ENCODE measurements at places on chromosomes 5 and 9.
A peak's percentile ranks its signal among the peaks of the same experiment; 100 is the strongest.

- no peak for DNase-seq
These were observed 37.3 kb downstream of the PBX3 start for GRCh38 chr9:125784286-125785049.

DNA sequence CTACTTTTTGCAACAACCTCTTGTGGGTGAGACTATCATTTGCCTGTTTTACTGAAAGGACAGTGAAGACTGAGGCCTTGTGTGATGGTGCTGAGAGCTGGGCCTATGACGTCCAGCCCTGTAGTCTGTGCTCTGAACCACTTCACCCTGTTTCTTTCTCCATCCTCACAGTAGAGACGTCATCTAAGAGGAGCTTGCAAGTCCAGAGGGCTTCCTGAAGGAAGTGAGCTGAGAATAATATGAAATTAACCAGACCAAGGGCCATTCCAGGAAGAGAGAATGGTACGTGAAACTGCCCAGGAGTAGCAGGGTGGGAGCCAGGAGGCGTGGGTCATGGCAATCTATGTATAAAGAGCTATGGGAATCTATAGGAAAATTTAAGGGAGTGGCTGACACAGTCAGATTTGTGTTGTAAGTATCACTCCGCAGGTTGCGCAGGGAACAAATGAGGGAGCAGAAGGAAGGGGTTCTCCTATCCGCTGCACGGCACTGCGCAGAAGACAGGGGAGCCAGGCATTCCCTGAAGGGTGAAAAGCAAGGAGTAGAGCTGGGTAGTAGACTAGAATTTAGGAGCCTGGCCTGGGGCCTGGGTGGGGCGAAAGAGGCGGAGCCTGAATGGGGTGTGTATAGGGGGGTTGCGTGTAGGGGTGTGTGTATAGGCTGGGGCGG is 596 bp upstream of the FGFR4 start:
- no peak for DNase-seq

DNA sequence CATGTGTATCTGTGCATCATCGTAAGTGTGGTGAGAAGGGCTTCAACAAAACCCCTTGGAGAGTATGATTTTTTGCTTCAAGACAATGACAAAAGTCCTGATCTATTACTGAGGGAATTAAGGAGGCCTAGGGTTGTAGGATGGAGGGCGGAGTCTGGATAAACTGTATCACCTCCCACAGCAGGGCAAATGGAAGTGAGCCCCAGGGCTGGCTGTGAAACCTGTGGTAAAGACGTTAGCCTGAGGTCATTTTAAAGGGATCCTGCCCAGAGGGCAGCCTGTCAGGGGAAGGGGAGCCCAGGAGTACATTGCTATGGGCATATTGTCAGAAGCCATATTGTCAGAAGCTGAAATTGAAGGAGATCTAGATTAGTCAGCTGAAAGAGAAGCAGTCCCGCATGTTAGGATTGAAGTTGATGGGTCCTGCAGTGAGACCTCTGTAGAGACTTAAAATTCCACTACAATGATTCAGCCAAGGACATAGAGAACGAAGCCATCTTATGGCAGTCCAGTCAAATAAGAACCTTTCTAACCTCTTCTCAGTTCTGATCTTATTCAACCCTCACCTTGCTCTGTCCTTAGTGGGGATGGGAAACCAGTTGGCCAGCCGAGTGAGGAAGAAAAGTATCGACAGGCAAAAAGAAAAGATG is 26.9 kb downstream of the ADGRV1 start:
- no peak for DNase-seq

GRCh38 chr9:22158927-22159346 is 149.8 kb upstream of the CDKN2B start:
- DNase-seq, result no peak

GRCh38 chr5:55308254-55308836 is 556 bp downstream of the MTREX start:
- DNase-seq, result peak; percentile 33

DNA sequence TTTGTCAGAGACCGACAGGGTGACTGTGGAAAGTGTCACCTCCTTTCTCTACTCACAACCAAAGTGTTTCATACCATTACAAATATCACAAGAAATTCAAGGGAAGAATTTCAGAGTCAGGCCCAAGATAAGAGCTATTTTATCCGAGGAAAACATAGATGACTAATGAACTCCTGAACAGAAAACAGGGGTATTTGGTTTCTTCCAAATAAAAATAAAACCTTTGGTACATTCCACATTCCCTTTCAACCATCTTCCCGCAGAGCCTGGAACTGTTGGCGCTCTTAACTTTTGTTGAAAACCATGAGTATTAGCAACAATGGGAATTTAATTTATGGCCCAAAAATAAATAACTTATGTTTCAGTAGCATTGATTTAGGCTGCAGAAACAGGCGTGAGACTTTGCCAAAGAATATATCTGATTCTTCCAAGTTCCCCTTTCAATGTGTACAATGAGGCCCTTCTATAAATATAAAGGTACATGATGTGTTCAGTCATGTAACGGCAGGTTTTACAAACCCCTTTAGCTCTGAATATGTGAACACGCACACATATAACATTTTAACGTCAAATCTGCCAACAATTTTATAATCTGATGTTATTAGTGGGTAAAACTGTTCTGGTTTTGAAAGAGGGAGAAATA is 69.5 kb downstream of the RETREG1 start:
- no peak for DNase-seq

DNA sequence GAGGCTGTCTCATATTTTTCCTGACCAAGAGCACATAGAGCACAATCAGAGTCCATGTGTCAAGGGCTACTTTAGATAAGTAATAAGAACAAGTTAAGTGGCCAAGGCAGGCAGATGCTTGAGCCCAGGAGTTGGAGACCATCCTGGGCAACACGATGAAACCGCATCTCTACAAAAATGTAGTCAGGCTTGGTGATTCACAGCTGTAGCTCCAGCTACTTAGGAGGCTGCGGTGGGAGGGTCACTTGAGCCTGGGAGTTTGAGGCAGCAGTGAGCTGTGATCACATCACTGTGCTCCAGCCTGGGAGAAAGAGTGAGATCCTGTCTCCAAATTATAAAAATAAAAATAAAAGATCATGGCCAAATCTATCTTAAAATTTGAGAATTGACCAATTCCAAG is 767.9 kb upstream of the CTNND2 start:
- no peak for DNase-seq

DNA sequence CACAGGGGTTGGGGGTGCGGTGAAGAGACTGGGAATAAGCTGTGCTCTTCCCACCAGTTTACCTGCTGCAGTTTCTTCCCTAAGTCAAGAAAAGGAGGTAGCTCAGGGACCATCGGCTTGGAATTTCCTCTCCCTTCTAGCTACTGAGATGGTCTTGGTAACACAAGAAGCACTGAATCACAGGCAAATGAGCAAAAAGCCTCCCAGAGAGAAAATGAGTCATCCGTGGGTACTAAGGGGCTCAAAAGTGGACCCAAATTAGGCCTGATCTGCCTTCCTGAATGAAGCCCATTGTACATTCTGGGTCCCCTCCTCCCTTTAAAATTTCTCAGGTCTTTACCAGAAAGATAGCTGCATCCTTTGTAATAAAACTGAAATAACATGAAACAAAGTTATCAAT is 49.9 kb downstream of the PTPN3 start:
- no peak for DNase-seq

DNA sequence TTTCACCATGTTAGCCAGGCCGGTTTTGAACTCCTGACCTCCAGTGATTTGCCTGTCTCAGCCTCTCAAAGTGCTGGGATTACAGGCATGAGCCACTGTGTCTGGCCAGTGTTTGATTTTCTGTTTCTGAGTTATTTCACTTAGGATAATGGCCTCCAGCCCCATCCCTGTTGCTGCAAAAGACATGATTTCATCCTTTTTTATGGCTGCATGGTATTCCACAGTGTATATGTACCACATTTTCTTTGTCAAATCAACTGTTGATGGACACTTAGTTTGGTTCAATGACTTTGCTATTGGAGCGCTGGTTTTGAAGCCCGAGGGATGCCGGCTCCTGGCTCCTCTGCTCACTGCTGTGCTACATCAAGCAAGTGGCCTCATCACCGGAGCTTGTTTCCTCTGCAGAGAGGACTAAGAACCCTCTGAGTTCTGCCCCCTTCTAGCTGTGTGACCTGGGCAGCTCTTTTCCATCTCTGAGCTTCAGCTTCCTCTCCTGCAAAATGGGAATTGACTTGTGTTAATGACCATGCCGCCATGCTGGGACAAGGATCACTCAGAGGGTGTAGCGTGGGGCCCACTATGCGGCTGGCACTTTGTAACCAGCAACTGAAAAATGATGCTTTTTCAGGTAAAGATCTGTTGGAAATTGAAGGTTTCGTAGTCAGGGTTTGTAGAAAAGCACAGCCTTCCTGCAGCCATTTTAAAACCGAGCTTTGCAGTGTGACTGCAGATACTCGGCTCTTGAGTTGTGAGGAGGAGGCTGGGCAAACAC is 4.6 kb upstream of the NEURL1B start:
- no peak for DNase-seq

- no peak for DNase-seq
These were observed 144.1 kb downstream of the CCDC171 start for GRCh38 chr9:15696979-15697378.

DNA sequence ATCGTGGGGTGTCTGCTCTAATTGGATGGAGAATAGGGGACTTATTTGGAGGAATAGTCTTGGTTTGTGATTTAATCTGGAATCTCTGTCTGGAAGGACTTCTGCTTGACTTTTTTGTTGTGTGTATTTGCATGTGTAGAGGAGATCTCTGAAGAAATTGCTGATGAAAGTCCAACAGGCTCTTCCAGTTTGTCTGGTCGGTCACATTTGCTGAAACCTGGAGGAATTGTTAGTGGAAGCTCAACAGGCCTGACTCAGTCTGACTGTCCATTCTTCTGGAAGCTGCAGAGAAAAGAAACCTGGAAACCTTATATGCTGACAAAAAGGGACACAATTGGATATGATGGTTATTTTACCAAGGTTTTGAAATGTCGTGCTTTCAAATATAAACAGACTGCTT is 33.4 kb upstream of the TENT2 start:
- DNase-seq, result no peak

DNA sequence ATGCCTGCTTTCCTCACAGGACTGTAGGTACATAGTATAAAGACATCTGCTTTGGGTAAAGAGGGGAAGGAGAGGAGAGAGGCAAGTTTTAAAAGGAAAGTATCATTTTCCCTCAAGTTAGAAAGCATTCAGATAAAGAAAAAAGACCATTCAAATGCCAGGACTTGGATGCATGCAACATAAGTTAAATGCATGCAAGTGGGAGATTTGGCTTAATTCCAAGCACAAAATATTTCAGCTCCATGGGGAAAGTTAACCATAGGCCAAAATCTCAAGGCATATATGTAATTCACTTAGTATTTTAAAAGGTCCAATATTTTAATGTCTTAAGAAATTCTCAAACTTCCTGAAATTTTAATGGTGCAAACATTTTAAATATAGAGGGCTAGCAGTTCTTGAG is 36.4 kb downstream of the POU5F2 start:
- no peak for DNase-seq

DNA sequence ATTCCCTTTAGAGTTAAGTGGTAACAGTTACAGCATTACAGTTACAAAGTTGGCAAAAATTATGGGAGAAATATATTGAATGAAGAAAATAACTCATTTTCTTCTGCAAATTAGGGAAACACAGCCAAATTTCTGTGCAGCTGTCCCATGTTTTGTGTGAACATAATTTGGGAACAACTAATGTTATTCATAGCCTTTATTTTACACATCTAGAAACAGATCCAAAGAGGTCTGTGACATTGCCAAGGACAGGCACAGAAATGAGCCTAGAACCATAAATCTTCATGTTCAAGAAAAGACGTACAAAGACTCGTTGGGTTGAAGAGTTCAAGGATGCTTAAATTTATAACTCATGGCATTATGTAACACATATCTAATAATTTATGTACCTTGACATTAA is 114.1 kb upstream of the TXNDC8 start:
- no peak for DNase-seq

- DNase-seq, result no peak
These were observed 45.5 kb upstream of the ANKRD33B start for GRCh38 chr5:10518347-10518746.

- no peak for DNase-seq
These were observed 247.1 kb downstream of the SLCO4C1 start for GRCh38 chr5:102048940-102049339.

- DNase-seq, result no peak
These were observed 33.2 kb downstream of the HMCN2 start for GRCh38 chr9:130298662-130299279.

GRCh38 chr9:116045083-116045482 is 108.5 kb upstream of the PAPPA start:
- no peak for DNase-seq

DNA sequence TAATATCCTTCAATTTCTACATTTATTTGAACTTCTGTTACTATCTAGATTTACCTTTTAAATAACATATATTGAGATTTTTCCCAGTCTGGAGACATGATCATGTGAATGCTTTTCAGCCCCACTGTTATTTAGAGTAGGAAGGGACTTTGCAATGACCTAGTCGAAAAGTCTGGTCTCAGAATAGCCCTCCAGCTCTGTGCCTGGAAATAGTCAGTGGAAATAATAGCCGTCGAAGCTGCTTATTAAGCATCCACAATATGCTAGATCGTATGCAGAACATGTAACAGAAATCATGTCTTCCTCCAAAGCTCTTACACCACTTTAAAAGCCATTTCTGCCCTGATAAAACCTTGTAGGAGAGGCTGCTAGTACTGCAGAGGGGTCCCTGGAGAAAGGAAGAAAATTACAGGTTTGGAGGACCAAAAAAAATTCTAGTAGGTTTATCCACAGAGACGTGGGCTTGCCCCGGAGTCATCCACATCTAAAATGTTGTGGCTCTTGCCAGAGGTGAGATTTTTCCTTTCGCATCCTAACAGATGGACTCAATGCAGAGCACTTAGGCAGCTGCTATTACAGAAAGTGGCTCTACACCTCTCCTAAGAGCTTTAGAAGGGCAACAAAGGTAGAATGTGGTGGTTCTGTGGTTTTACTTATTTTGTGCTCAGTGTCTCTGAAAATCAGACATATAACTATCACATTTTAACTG is 2.5 kb upstream of the FGF1 start:
- peak; percentile 72 for DNase-seq

DNA sequence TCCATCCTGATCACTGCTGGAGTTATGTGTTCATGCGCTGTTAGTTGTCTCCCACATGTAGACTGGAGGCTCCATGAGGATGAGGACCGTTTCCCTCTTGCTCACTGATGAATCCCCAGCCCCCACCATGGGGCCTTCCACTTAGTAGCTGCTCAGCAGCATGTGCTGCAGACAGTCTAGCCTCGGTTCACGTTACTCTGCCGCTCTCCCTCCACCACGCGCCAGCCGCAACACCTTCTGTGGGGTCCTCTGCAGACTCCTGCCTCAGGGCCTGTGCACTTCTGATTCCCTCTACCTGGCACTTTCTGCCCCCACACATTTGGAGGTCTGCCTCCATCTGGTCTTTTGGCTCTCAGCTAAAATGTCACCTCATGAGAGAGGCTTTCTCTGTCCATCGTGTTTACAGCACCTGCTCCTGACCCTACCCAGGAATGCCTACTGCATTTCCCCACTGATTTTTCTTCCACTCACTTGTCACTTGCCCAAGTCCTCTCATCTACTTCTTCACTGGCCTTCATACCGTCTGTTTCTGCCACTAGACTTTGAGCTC is 36.3 kb downstream of the STK10 start:
- DNase-seq, result no peak

GRCh38 chr5:75374394-75374814 is 37.4 kb downstream of the HMGCR start:
- no peak for DNase-seq

GRCh38 chr9:30677221-30677620 is 1707.2 kb upstream of the ACO1 start:
- DNase-seq, result no peak
